ENCODE measurements at places on chromosomes 4 and X. TPM values are rescaled to one million over a fixed set of nuclear protein-coding genes. Genes with fewer than 3 reads are reported as not detected.

DNA sequence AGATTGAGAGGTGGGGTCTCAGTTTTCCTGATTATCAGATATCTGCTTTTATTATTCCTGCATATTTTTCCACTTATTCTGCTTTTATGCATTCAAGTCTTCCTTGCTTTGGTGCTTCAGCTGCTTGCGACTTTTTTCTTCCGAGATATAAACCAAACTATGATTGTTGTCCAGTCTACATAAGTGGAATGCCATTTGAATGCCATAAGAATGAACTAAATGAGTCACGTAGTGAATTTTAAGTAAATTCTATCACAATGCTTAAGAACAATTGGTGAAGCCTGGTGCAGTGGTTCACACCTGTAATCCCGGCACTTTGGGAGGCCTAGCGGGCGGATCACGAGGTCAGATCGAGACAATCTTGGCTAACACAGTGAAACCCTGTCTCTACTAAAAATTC, 189.1 kb downstream of the PCDH18 start:
- no peak for DNase-seq
- no peak overlapping the region for H3K27ac ChIP-seq
- H3K27me3 ChIP-seq: no peaks in the 10 kb centered on the region
- H3K4me3 ChIP-seq: no peak overlapping the region

Gene TLR2
- total RNA-seq: 2.2 TPM

DNA sequence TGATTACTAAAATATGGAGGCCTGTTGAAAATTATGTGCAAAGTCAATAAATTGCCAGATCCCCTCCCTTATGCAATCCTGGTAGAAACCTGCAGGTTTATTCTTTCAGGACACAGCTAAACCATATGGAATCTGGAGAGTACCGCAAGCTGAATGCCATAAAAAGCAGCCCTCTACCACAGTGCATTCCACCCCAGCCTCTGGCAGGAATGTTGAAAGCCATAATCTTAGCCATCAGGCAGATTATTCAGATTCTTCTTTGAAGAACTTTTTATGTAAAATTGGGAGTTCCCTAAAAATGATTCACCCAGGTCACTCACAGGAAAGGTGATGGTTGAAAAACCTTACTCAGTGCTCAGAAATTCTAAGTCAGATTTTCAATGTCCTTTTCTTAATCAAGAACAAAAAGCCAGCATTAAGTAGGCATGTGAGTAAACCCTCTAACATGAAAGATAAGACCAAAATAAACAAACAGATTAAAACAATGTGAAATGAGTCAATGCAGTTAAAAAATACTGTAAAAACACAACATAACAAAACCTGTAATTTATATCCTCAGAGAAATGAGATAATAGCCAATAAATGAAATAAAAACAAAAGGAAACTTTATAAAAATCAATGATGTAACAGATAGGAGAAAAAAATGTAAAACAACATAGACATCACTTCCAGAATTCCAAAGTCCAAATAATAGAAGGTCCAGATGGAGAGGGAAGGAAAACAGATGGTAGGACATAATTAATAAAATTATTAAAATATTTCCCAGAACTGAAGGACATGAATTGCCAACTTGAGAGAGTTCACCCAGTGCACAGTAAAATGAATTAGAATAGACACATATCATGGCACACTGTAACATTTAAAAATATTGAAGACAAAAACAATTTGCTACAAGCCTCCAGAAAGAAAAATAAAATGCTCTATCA, 226.9 kb downstream of the FSTL5 start:
- no peaks in the 10 kb centered on the region for H3K4me1 ChIP-seq
- H3K4me3 ChIP-seq: no peak overlapping the region
- DNase-seq: no peak
- H3K27ac ChIP-seq: no peak overlapping the region

DNA sequence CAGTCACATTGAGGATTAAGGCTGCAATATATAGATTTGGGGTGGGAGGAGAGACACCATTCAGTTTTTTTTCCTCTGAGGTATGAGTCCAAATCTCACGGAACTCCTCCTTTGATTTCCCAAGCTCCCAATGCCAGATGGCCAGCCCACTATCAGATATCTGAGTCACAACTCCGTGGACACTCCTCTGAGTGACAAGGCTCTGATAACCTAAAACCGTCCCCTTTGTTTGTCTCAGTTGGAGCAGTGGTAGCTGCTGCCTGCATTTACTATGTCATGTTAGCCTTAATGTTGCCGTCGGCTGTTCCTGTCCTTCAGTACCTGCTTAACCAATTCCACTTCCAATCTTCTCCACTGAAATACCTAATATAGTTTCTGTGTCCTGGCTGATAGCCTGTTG, 107.3 kb downstream of the DTHD1 start:
- peaks cover 9% of the 10 kb centered on the region for H3K4me1 ChIP-seq
- no peak overlapping the region for H3K27ac ChIP-seq
- H3K4me3 ChIP-seq: no peak overlapping the region
- H3K36me3 ChIP-seq: no peaks in the 10 kb centered on the region

GRCh38 chr4:174828845-174829701, at the start of gene GLRA3:
Gene GLRA3, minus strand, starts transcription at chr4:174829247. Its CDS starts 436 bp downstream, at chr4:174828811.
- no peaks in the 10 kb centered on the region for H3K4me1 ChIP-seq
- no peak within 1 kb of the TSS for H3K4me3 ChIP-seq
- no peak within 1 kb of the TSS for H3K27ac ChIP-seq
- no peak for DNase-seq
- H3K27me3 ChIP-seq: peaks cover 8% of the 10 kb centered on the region

Gene SPP1
- not detected for total RNA-seq

Gene SH3RF1
- total RNA-seq: 0.29 TPM

Gene F8A2
- not detected for total RNA-seq

DNA sequence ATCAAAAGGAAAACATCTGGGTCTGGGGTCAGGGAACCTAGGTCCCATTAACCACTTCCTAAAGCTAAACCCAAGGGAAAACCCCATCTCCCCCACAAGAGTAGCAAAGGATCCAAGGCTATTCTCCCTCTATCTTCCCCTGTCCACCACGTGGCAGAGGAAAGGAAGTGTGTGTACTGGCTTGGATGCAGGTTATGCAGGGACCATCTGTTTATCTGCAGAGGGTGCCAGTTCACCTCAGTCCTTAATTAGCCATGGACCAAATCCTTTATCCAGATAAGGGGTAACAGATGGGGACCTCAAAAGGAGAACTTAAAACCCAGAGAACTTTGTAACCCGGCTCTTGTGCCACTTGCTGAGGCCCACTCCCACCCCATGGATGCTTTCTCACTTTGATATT, 135.3 kb downstream of the ZNF518B start:
- no peaks in the 10 kb centered on the region for H3K4me1 ChIP-seq
- H3K36me3 ChIP-seq: no peaks in the 10 kb centered on the region
- H3K27me3 ChIP-seq: peaks cover 7% of the 10 kb centered on the region
- DNase-seq: no peak
- no peak overlapping the region for H3K27ac ChIP-seq

- DNase-seq: no peak
- H3K27ac ChIP-seq: no peak overlapping the region
These were observed 17.0 kb upstream of the TMEM144 start for GRCh38 chr4:158193171-158193749.

DNA sequence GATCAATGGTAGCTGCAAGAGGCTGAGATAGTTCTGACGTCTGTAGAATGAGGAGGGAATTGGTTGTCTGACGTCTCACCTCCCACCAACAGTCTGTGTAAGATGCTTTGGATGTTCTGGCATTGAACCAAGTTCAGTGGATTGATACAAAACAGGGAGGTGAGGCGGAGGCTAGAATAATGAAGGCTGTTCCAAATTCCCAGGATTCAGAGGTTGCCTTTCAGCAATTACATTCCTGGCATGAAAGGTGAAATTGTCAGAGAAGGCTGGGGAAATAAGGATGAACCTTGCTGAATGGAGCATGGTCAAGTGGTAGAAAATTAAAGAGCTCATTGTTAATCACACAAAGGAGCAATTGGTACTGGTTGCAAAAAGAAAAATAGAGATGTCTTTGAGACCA, 241.6 kb downstream of the FBXW7 start:
- no peaks in the 10 kb centered on the region for H3K36me3 ChIP-seq
- no peaks in the 10 kb centered on the region for H3K27me3 ChIP-seq
- no peak for DNase-seq
- no peak overlapping the region for H3K4me3 ChIP-seq
- no peak overlapping the region for H3K27ac ChIP-seq

DNA sequence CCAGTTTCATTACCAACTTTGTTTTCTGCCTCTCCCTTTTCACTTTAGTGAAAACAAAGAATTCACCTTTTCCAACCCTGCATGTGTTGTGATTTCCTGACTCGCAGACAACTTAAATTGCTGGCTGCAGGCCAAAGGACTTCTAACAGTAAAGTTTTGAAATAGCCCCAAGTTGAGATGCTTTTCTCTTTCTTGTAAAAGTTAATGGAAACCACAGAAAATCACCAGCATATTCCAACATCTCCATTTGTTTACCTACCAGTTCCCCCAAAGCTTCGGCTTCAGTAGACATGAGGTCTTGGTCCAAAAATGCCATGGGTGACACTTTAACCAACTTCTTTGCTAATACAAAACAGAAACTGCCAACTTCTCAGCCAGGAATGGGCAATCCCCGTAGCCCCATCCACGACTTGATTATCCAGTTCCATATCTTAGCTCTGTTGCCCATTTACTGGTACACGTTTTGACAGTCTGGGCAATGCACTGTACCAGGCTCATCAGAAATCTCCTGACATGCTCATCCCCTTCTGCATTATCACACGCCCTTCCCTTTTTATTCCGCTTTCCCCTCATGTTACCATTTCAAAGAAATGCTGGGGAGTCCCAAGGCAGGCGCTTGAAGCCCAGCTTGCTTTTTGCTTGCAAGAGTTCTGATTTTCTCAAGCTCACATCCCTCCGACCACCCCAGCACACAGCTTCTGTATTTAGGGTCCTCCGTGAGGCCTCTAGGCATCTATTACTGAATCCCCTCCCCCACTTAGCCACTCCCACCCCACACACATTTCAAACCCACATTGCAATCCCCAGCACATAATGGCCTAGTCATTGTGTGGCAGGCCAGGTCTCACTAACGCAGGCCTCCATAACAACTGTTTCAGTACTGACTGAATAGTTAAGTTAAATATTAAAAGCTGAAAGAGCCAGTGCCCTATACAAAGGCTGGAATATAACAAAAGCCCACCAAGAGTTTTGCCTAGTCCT, 137.9 kb upstream of the S100G start:
- no peak for DNase-seq
- no peaks in the 10 kb centered on the region for H3K4me1 ChIP-seq
- no peak overlapping the region for H3K27ac ChIP-seq
- H3K27me3 ChIP-seq: no peaks in the 10 kb centered on the region

Gene SH3D19
- 0.56 TPM for total RNA-seq

DNA sequence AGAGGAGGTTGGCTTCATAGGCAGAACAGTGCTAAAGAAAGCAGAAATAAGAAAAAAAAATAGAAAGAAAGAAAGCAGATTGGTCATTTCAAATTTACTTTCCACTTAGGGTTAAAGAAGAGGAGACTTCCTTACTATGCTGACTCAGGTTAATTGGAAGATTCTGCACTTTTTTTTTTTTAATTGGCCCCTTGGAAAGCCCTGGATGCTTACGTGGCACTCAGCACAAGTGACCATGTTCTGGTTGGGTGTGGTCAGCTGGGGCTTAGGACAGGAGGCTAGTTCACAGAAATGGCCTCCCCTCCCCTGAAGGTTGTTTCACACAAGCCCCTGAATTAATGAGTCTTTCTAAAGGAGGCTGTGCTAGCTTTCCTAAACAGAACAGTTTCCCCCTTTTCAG, 14.5 kb downstream of the MAGEA9B start:
- H3K4me3 ChIP-seq: no peak overlapping the region
- no peak overlapping the region for H3K27ac ChIP-seq
- no peak for DNase-seq

- no peak for DNase-seq
- H3K27ac ChIP-seq: no peak overlapping the region
- H3K4me1 ChIP-seq: peaks cover 15% of the 10 kb centered on the region
- no peaks in the 10 kb centered on the region for H3K27me3 ChIP-seq
- no peak overlapping the region for H3K4me3 ChIP-seq
These were observed 151.9 kb upstream of the PLAC1 start for GRCh38 chrX:134810211-134810610.

DNA sequence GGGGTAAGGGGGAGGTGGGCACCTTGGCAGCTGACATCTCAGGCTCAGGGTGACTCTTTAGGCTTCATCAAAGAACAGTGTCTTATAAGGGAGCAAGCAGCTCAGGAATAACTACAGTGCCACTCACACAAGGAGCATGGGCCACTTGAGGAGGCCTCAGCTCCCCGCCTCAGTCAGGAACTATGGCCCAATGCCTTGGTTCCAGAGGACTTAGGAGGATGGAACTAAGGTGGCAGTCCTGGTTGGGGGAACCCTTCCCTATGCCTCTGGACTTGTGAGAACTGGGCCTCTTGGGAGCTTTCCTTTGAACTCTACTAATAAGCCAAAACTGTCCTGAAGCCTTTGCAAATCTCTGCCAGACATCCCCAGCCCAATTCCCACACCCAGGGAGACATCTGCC, 160.6 kb downstream of the EFNB1 start:
- H3K36me3 ChIP-seq: no peaks in the 10 kb centered on the region
- H3K27me3 ChIP-seq: no peaks in the 10 kb centered on the region
- no peak overlapping the region for H3K4me3 ChIP-seq
- H3K27ac ChIP-seq: no peak overlapping the region

Gene RFC1
- 77.4 TPM for total RNA-seq

GRCh38 chr4:23630110-23630509, 259.7 kb downstream of the PPARGC1A start:
- H3K27me3 ChIP-seq: no peaks in the 10 kb centered on the region
- no peaks in the 10 kb centered on the region for H3K36me3 ChIP-seq
- no peak for DNase-seq
- no peaks in the 10 kb centered on the region for H3K4me1 ChIP-seq
- no peak overlapping the region for H3K27ac ChIP-seq
